Keratinocyte (primary cell): ENCODE measurements at places on chromosomes 3 and 15. TPM values are rescaled to one million over a fixed set of nuclear protein-coding genes. Genes with fewer than 3 reads are reported as not detected.

Gene CTXN2
- polyA plus RNA-seq, result not detected in 3 replicates

Gene CLDN16
- 0.52 to 2.6 TPM (median 0.88 TPM) in 3 replicates for polyA plus RNA-seq

Gene TNFAIP8L3
- polyA plus RNA-seq, result 0.51 to 0.85 TPM (median 0.52 TPM) in 3 replicates

Gene SLC4A7
- 13.6 to 28.5 TPM (median 18.8 TPM) in 3 replicates for polyA plus RNA-seq

Gene HYAL3
- 6.6 to 15.6 TPM (median 10.3 TPM) in 3 replicates for polyA plus RNA-seq

DNA sequence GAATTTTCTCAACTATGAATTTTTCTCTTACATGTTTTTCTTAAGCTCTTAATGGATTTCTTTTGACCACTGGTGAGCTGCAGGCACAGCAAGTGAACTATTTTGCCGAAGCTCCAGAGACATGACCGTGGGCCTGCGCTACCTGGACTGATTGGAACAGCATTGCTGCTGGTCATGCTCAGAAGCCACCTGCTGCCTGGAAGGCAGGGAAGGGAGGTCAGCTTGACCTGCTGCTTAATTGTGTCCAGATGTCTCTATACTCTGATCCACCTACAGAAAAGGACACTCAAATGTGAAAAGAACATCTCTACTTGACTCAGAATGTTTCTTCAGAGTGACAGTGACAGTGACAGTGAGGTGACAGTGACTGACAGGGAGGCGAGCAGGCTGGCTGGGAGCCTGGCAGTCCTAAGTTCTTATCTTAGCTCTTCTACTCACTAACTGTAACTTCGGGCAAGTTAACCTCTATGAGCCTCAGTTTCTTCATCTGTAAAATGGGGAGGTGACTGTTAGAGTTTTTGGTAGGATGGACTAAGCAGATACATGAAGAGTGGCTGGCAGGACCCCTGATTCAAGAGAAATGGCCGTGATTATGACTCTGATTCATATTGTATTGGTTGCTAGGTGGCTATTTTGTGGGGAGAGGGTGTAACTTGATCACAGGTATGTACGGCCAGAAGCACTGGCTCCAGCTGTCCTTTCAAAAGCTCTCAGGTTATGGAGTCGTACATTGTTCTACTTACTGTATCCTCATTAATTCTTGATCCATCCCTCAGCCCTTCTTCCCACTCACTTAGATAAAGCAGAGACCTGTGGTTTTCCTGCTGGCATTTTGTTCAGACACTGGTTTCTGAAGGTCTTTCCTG lies 54.8 kb upstream of the DLG1 start:
- H3K27ac ChIP-seq, result no peak overlapping the region
- no peaks in the 10 kb centered on the region for H3K27me3 ChIP-seq
- H3K4me1 ChIP-seq, result no peaks in the 10 kb centered on the region
- H3K4me3 ChIP-seq, result no peak overlapping the region
- no peak for DNase-seq

DNA sequence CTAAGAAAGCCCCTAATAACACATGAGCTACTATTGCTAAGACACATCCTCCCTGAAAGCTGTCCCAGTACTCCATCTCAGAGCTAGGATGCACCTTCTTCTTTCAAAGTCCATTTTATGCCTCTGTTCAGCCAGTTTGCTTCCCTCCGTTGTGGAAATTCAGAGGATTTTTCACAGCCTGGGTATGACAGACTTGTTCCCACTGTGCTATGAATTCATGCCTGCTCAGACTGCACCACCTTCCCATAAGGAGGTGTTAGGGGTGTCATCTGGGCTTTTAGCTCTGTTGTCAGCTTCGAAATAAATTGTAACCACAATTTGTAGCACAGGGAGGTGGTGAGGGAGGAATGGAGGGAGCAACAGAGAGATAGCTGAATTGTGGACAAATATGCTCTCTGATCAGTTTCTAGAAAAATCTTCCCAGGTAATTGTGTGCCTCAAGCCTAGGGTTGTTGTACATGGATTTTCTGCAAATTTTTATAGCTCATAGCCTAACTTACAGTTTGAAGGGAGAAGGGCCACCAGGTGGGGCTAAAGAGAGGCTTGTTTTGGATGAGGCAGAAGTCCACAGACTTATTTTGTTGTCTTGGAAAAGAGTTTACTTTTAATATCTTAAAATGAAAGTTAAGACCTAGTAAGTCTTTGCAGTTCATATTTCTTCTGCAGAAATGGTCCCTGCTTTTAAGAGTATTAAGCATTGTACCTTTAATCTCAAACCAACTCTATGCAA lies 462.0 kb downstream of the PDCD6IP start:
- H3K4me3 ChIP-seq, result no peak overlapping the region
- no peaks in the 10 kb centered on the region for H3K36me3 ChIP-seq
- DNase-seq, result no peak
- no peaks in the 10 kb centered on the region for H3K27me3 ChIP-seq
- no peaks in the 10 kb centered on the region for H3K4me1 ChIP-seq
- no peak overlapping the region for H3K27ac ChIP-seq

DNA sequence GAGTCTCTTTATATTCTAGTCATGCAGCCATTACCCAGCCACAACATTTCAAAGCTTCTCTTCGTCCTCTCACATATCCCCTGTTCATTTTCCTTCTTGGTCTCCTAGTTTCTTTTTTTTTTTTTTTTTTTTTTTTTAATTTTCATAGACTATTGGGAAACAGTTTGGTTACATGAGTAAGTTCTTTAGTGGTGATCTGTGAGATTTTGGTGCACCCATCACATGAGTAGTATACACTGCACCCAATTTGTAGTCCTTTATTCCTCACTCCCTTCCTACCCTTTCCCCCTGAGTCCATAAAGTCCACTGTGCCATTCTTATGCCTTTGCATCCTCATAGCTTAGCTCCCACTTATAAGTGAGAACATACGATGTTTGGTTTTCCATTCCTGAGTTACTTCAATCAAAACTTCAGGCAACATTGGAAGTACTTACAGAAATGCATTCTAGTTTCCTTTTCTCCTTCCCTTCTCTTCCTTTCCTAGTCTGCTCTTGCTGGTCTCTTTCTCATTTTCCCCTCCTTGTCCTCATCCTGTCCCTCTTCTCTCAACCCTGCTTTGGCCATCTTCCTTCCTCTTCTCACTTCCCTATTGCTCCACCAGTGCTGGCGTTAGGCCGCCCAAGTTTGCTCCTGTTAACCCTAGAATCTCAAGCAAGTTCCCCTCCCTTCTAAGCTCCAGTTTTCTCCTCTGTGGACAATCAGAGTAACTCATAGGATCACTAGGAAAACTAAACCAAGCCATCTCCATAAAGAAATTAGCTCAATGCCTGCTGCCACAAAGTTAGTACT lies 4.8 kb downstream of the ATP8B4 start:
- no peak overlapping the region for H3K4me3 ChIP-seq
- H3K4me1 ChIP-seq, result peaks cover 4% of the 10 kb centered on the region
- no peaks in the 10 kb centered on the region for H3K36me3 ChIP-seq
- no peak overlapping the region for H3K27ac ChIP-seq
- no peak for DNase-seq

DNA sequence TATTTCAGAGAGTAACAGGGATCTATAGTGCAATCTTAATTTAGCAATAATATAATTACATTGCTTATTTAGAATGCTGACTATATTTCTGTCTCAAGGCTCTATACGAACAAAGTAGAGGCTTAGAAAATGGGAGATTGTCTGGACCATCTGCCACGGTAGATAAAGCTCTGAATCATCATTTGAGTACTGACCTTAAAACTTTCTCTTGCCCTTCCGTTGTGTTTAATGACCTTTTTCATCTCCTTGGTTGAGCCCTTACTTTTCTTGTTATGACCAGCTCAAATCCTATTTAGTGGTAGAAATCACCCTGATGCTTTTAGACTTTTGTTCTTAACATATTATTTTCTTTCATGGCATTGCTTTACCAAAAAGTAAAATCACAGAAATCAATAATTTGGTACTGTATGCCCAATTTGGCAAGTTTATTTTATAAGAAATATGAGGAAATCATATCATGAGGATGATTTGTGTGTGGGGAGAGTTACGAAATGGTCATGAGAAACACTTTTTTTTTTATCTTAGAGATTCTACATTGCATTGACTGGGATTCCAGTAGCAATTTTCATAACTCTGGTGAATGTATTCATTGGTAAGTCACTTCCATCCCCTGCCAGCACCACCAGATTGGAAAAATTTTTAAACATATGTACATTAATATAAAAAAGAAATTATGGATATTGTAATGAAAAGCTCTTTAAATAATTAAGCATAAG lies 11.0 kb downstream of the NDUFB5 start:
- no peak overlapping the region for H3K4me3 ChIP-seq
- peaks cover 5% of the 10 kb centered on the region for H3K36me3 ChIP-seq
- H3K27me3 ChIP-seq, result no peaks in the 10 kb centered on the region
- no peak overlapping the region for H3K27ac ChIP-seq

DNA sequence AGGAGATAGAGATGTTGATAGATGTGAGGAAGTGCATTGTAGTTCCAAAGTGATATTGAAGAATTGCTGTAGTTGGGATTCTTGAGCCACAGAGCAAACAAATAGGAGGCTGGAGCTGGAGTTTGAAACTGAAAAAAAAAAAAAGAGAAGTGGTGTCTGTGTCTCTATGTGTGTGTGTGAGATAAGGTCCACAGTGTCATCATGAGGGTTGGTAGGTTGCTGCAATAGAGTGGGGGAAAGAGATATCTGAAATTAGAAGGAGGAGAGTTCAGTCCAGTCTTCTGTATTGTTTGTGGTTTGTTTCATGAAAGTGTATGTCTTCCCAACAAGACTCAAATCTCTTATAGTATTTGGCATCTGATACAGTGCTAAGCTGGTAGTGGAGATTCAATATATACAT lies 37.3 kb upstream of the CACNA1D start:
- no peaks in the 10 kb centered on the region for H3K36me3 ChIP-seq
- H3K4me1 ChIP-seq, result no peaks in the 10 kb centered on the region
- H3K27me3 ChIP-seq, result no peaks in the 10 kb centered on the region
- H3K27ac ChIP-seq, result no peak overlapping the region

- no peak for DNase-seq
- peaks cover 13% of the 10 kb centered on the region for H3K36me3 ChIP-seq
- no peak overlapping the region for H3K27ac ChIP-seq
- no peaks in the 10 kb centered on the region for H3K4me1 ChIP-seq
- H3K27me3 ChIP-seq, result no peaks in the 10 kb centered on the region
Measured at GRCh38 chr15:76286271-76286879, 24.9 kb downstream of the ETFA start.

DNA sequence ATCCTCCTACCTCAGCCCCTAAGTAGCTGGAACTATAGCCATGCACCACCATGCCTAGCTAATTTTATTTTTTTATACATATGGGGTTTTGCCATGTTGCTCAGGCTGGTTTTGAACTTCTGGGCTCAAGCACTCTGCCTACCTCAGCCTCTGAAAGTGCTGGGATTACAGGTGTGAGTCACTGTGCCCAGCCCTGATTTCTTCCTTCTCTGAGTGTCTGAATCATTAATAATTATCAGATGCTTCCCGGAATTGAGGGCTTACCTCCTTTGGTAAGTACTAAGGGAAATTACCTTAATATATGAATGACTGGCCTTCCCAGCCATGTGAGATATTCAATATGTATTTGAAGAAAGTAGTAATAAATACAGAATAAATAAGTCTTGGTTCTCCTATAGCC lies 7.2 kb downstream of the CLPX start:
- H3K27ac ChIP-seq, result peak overlapping the region; percentile 75
- peaks cover 25% of the 10 kb centered on the region for H3K4me1 ChIP-seq
- H3K4me3 ChIP-seq, result no peak overlapping the region
- H3K27me3 ChIP-seq, result no peaks in the 10 kb centered on the region
- peak; percentile 45 for DNase-seq

DNA sequence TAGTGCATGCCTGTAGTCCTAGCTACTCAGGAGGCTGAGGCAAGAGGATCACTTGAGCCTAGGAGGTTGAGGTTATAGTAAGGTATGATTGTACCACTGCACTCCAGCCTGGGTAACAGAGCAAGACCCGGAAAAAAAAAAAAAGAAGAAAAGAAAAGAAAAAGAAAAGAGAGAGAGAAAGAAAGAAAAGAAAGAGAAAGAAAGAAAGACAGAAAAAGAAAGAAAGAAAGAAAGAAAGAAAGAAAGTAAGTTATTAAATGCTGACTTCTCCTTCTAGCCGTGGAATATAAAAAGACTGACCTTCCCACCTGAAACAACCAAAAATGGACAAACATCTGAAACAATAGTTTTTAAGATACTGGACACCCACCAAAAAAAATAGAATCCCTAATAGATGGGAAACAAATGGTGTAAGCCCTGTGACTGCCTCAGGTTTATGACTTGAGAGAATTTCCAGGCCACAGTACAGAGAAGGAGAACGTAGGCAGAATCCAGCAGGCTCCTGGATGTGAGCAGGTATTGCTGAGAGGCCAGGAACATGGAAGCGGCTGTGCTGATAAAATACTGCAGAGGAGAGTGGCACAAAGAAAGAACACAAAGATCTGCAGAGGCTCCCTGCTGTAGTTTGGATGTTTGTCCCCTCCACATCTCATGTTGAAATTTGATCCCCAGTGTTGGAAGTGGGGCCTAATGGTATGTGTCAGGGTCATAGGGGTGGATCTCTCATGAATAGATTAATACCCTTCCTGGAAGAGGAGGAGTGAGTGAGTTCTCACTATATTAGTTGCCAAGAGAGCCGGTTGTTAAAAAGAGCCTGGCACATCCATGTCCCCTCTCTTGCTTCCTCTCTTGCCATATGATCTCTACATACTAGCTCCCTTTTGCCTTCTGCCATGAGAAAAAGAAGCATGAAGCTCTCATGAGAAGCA lies 41.8 kb upstream of the PRSS50 start:
- H3K36me3 ChIP-seq, result no peaks in the 10 kb centered on the region
- no peak overlapping the region for H3K4me3 ChIP-seq
- DNase-seq, result no peak
- H3K27me3 ChIP-seq, result no peaks in the 10 kb centered on the region
- peaks cover 4% of the 10 kb centered on the region for H3K4me1 ChIP-seq

DNA sequence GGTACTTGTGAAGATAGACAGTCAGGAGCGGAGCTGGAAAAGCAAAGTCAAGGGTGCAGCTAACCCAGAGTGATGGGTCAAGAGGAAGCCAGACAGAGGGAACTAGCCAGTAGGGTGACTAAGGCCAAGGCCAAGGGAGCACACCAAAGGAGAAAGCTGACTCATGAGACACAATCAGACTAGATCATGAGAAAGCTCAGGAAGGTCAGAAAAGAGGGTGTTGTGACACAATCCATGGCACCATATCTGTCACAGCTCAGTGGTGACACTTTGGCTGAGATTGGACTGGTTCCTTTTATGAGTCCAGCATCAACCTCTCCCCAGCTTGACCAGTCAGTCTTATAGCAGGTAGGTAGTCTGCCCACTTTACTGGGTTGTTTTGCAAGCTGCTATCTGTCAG lies 22.2 kb downstream of the P2RY1 start:
- H3K4me1 ChIP-seq, result no peaks in the 10 kb centered on the region
- H3K36me3 ChIP-seq, result no peaks in the 10 kb centered on the region
- H3K27ac ChIP-seq, result no peak overlapping the region
- no peak for DNase-seq

- no peak overlapping the region for H3K4me3 ChIP-seq
- peaks cover 2% of the 10 kb centered on the region for H3K36me3 ChIP-seq
- DNase-seq, result no peak
- no peaks in the 10 kb centered on the region for H3K4me1 ChIP-seq
- no peak overlapping the region for H3K27ac ChIP-seq
- H3K27me3 ChIP-seq, result no peaks in the 10 kb centered on the region
Measured at GRCh38 chr15:59326856-59327255, 45.8 kb downstream of the MYO1E start.
